Stimulated activated CD4-positive, alpha-beta T cell treated with anti-CD3 and anti-CD28 coated beads, Interleukin-12 subunit alpha, Interleukin-12 subunit beta, amount 100 ng/mL, for 24 hours (primary cell): ENCODE measurements at places on chromosomes 3 and 15.

DNA sequence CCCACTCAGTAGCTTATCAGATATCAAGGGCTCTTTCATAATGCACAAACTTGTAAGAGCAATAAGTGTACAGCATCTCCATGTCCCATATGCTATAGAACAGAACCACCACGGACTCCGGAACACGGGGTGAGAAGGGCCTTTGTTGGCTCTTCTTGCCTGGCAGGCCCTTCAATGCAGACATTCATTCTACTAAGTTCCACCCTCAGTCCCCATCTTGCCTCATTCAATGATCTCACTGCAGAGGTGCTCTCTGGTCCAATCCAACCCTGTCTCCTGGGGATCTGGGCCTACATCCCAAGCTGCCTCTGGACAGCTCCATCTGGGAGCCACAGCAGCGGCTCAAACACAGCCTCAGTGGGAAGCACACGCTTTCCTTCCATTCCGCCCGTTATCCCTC is 16.8 kb downstream of the HACD2 start:
- DNase-seq = no peak

- DNase-seq = no peak
Measured at GRCh38 chr15:35071106-35071505, 14.0 kb downstream of the NANOGP8 start.

- DNase-seq = no peak
Measured at GRCh38 chr15:34085746-34086145, 15.9 kb downstream of the EMC7 start.

DNA sequence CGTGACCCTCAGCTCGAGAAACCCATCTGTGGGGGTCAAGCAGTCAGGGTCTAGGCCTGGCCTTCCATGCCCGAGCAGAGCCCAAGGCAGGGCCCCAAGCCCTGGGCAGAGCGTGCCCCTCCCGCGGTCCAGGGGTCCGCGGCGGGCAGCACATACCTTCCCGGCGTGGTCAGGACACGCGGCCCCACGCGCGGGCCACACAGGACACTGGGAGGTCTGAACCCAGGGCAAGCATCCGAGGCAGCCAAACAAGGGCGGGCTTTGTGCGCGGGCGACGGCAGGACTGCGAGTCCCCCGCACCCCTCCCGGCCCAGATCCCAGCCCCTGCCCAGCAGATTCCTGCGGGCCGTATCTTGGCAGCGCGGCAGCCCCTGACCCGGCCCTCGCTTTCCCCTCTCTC is 61.6 kb upstream of the ACAN start:
- DNase-seq = no peak

DNA sequence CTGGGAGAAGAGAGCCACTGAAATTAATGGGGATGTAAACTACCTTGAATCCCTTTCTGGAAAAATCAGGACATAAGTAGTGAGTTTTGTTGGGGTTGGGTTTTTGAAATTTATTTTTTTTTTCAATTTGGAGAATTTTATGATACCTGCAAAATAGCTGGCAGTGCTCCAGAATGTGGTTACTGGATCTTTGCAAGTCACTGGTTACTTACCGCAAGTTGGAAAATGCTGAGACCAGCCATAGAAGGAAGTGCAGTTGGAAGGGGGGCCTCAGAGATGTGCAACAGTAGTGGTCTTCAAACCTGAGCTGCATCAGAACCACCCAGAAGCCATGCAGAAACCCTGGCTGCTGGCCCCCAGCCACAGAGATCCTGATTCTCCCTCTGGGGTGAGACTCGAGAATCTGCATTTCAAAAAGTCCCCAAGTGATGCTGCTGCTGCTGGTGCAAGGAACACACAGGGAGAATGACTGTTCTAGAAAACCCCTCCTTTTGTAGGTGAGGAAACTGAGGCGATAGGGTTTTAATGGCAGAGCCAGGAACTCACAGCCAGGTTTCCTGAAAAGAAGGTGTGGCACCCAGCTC is 39.7 kb downstream of the SEMA5B start:
- no peak for DNase-seq
